ENCODE measurements at places on chromosomes 3 and 15. TPM values are rescaled to one million over a fixed set of nuclear protein-coding genes. Genes with fewer than 3 reads are reported as not detected.

The ESYT3 gene
- 11.0 TPM for total RNA-seq

The IL5RA gene
- 0.04 TPM for total RNA-seq

DNA sequence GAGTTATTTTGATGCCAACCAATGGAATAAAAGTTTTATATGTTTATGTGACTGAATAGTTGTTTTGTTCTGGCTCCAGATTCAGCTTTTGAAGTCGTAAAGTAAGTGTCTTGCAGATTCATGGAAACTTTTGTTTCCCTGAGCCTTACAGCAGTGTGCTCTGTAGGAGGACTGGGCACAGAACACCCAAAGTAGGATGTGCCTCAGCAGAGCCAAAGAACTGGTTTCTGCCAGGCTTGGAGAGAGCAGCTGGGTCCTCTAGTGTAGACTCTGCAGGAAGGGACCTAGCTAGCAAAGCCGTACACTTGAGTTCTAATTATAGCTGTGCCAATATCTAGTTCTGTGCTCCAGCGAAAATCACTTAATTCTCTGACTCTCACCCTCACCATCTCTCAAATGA is 261.2 kb upstream of the DNAJC19 start:
- H3K4me3 ChIP-seq, result no peak overlapping the region
- H3K4me1 ChIP-seq, result no peaks in the 10 kb centered on the region
- no peaks in the 10 kb centered on the region for H3K36me3 ChIP-seq
- no peak for DNase-seq

DNA sequence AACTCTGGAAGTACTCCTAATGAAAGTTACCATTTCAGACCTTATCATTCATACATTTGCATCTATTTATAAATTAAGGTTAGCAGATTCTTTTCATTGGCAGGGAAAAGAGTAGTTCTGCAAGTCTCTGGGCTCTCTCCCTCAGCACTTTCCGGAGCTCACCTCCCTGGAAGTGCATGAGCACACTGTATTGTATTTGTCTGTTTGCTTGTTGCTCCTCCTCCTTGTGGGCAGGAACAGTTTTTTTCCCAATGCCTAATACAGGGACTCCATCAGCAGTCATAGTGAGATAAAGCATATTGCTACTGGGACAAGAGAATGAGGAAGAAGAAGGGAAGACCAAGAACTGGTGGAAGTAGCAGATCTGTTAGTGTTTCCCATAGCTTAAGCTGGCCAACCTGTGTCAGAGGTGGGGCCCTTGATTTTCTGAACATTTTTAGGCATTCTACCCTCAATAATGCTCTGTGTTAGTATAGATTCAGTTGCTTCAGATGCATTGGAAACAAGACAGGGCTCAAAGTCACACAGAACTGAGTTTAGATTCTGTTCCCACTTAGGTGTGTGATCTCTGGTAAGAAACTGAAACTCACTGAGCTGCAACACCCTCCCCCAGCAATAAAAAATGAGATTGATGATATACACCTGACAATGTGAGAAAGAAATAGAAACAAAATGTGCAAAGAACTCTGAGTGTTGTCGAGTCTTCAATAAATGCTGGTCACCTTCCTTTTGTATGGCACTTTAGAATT is 407.8 kb downstream of the TUSC7 start:
- H3K4me3 ChIP-seq, result no peak overlapping the region
- H3K4me1 ChIP-seq, result peaks cover 6% of the 10 kb centered on the region
- no peaks in the 10 kb centered on the region for H3K27me3 ChIP-seq
- no peaks in the 10 kb centered on the region for H3K36me3 ChIP-seq
- H3K27ac ChIP-seq, result no peak overlapping the region

DNA sequence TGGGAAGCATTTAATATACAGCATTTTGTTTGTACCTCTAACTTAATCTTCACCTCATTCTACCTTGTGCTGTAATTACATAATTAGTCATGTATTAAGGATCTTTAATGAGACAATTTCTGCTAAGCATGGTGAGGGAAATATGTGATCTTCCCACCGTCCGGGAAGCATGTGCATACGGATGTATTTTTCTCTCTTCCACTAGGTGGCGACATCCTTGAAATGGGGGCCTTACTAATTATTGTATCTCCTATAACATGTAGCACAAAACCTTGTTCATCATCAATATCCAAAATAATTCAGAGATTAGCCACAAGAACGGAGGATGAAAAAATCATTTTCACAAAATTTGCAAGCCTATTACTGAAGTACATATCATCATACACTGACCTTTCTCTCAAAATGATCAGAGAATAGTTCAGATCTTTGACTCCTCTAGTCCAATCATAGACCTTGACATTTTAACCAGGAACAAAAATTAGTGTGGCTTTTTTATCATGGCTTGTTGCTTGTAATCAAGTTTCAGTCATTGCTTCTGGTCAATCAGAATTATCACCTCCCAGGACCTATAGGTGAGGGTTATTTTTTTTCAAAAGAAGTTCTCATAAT is 148.9 kb upstream of the GBE1 start:
- no peaks in the 10 kb centered on the region for H3K36me3 ChIP-seq
- DNase-seq, result peak; percentile 37
- no peak overlapping the region for H3K4me3 ChIP-seq
- no peaks in the 10 kb centered on the region for H3K27me3 ChIP-seq
- no peaks in the 10 kb centered on the region for H3K4me1 ChIP-seq
